ENCODE measurements at places on chromosomes 3 and 15. TPM values are rescaled to one million over a fixed set of nuclear protein-coding genes. Genes with fewer than 3 reads are reported as not detected.

Gene FBXW12
- total RNA-seq: 0.32 TPM

DNA sequence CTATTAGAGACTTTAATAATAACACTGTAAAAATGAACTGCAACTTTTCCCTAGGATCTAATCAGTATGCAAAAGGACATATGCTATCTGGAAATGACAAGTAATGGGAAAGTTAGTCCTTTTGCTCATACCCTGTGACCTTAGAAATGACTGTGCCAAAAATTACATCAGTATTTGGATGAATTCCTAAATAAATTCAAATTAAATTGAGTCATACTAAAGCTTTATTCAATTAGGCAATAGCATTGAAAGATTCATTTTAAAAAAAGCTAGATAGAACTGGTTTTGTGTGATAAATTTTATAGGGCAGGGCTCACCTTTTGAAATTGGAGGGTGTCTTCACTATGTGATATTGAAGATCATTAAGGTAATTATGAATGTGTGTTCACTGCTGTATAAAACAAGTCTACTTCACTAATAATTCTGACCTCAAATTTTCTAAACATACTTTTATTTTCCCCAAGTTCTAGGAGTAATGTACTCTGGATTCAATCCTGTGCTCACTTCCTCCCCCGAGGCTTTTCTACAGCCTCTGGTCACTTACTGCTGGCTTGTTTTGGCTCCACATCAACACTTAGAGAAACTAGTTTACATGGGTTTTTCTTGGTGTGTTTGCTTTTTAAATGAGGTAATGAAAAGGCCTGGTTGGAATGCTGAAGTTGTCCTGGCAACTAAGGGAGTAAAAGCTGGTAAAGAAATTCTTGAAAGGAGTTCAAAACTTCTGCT, 44.4 kb upstream of the SPTSSB start:
- H3K36me3 ChIP-seq: no peaks in the 10 kb centered on the region
- H3K4me1 ChIP-seq: no peaks in the 10 kb centered on the region
- H3K27me3 ChIP-seq: no peaks in the 10 kb centered on the region
- no peak overlapping the region for H3K4me3 ChIP-seq
- no peak for DNase-seq

Gene PTH1R
- 13.4 TPM for total RNA-seq

GRCh38 chr15:74960995-74961588, 4.5 kb upstream of the RPP25 start:
- H3K4me1 ChIP-seq: no peaks in the 10 kb centered on the region
- H3K36me3 ChIP-seq: no peaks in the 10 kb centered on the region
- H3K27me3 ChIP-seq: no peaks in the 10 kb centered on the region
- DNase-seq: no peak
- H3K4me3 ChIP-seq: no peak overlapping the region

DNA sequence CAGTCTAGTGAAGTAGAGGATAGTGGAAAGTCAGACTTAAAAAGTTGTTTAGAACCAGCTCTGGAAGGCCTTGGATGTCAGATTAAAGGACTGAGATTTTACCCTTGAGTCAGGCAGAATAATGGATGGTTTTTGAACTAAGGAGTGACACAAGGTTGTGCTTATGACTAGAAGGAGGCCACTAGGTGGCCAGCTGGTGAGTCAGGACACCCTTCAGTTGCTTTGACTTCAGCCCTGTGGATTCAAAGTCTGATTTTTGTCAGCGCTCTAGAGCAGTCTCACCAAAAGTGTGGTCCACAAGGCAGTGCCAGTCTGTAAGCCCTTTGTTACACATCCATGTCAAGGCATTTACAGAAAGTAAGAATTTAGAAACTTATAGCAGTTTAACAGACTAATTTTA, 3.8 kb upstream of the GABPB1 start:
- no peaks in the 10 kb centered on the region for H3K27me3 ChIP-seq
- H3K4me1 ChIP-seq: no peaks in the 10 kb centered on the region
- no peaks in the 10 kb centered on the region for H3K36me3 ChIP-seq
- H3K27ac ChIP-seq: no peak overlapping the region
- no peak for DNase-seq
- no peak overlapping the region for H3K4me3 ChIP-seq

All from breast epithelium (tissue), 4 donors.